ENCODE measurements at places on chromosomes 12 and 14. TPM values are rescaled to one million over a fixed set of nuclear protein-coding genes. Genes with fewer than 3 reads are reported as not detected.

The C12orf54 gene
- total RNA-seq, result not detected

The TMEM119 gene
- not detected for total RNA-seq

The ATF7 gene
- 14.2 TPM for total RNA-seq

The HOXC11 gene
- 0.84 TPM for total RNA-seq

The CLECL1 gene
- total RNA-seq, result not detected

The RASAL1 gene
- total RNA-seq, result 0.69 TPM

The DHH gene
- total RNA-seq, result 0.23 TPM

The BLOC1S1 gene
- 63.5 TPM for total RNA-seq

The TAS2R14 gene
- 1.6 TPM for total RNA-seq

The DHRS1 gene
- total RNA-seq, result 15.8 TPM

The AQP2 gene
- not detected for total RNA-seq

The KRT74 gene
- not detected for total RNA-seq

The MDGA2 gene
- total RNA-seq, result 0.04 TPM

The LRTM2 gene
- total RNA-seq, result not detected

The CACNA1C gene
- not detected for total RNA-seq

The C12orf50 gene
- not detected for total RNA-seq

The PRB2 gene
- total RNA-seq, result not detected

The ADCY4 gene
- 0.04 TPM for total RNA-seq

The SOCS4 gene
- 21.9 TPM for total RNA-seq

The IFNG gene
- not detected for total RNA-seq

The USP44 gene
- total RNA-seq, result not detected

The OTX2 gene
- total RNA-seq, result not detected

The NELL2 gene
- 0.80 TPM for total RNA-seq

The KLRG1 gene
- 0.15 TPM for total RNA-seq

The HOTAIR gene
- 3.5 TPM for total RNA-seq

The IL31 gene
- not detected for total RNA-seq

The ANO4 gene
- total RNA-seq, result not detected

The RPS6KA5 gene
- total RNA-seq, result 8.6 TPM

The RERGL gene
- not detected for total RNA-seq

Measured in PC-3 (cell line).